SIG-M5 (cell line): ENCODE measurements at places on chromosomes 12 and 14.

DNA sequence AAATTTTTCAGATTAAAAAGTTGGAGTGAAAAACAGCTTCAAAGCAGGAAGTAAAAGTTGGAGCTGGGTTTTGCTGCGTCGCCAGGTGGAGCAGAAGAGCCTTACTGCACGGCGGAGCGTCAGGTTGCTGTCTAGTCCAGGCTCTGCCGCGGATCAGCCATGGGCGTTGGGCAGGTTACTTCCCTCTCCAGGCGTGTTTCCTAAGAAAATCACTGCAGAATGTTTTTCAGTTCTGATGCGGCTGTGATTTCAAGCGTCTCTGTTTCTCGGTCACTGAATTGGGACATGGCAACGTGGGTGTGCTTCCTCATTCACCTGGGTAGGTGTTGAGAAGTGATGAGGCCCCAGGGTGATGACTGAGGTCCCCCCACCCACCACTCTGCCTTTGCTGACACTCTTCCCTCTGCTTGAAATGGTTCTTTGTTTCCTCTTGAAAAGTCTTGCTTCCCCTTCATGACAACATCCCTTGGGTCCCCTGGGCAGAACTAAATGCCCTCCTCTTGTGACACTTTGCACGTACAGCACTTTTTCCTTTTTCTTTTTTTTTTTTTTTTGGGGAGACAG, 7.6 kb downstream of the EVL start:
- DNase-seq, result no peak

GRCh38 chr12:92595663-92596062, 107.1 kb upstream of the PLEKHG7 start:
- DNase-seq, result no peak

GRCh38 chr14:90520326-90520725, 123.5 kb downstream of the CALM1 start:
- DNase-seq, result no peak

DNA sequence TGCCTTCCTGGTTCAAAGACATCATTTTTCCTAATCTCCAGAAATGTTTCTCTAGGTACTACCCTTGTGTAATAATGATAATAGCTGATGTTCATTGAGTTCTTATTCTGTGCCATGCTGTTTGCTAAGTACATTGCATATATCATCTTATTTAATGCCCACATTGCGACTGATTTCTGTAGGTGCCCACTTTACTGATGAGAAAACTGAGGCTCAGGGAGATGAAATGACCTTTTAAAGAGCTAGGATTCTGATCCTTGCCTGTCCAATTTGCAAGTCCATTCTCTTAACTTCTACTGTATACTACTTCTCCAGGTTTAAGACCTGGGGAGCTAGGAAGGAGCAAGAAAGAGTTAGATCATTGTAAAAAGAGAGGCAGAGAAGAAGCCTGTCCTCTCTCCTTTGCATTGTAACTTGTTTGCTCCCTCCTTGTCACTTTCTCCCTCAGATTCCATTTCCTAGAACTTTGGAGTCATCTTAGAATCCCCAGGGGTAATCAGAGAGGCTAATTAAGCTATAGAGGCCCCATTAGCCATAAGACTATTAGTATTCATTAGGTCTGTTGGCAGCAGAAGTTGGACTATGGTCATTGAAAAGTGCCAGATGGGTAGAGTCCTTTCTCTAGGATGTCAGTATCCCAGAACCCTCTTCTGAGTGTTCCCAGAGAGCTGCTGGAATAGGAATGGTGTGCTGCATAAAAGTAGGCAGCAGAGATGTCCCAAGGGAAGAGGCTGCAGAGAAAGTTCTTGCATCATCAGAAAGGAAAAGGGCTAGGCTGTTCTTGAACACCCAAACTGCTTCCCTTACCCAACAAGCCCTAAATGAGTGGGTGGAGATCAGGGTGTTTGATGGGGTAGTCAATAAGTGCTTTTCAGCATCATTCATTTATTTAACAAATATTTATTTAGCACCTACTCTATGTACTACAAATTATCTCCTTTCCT, 3.1 kb downstream of the DGKA start:
- no peak for DNase-seq

DNA sequence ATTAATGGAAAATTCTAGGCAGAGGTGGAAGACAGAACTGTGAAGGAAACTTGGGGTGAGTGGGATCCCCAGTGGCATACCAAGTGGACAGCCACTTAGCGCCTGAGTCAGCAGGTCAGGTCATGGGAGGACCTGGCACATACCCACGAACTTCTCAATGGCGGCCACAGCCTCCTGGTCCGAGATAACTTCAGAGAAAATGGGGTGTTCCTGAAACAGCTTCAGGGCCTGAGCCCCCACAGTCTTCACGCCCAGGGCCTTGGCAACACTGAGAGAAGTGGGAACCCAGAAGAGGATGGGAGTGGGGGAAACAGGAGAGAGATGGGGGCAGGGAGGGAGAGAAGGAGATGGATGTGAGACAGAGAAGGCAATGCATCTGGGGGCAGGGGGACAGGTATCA, 9.9 kb downstream of the SDS start:
- DNase-seq, result no peak

GRCh38 chr14:27587103-27587502, 989.3 kb upstream of the NOVA1 start:
- DNase-seq, result no peak

DNA sequence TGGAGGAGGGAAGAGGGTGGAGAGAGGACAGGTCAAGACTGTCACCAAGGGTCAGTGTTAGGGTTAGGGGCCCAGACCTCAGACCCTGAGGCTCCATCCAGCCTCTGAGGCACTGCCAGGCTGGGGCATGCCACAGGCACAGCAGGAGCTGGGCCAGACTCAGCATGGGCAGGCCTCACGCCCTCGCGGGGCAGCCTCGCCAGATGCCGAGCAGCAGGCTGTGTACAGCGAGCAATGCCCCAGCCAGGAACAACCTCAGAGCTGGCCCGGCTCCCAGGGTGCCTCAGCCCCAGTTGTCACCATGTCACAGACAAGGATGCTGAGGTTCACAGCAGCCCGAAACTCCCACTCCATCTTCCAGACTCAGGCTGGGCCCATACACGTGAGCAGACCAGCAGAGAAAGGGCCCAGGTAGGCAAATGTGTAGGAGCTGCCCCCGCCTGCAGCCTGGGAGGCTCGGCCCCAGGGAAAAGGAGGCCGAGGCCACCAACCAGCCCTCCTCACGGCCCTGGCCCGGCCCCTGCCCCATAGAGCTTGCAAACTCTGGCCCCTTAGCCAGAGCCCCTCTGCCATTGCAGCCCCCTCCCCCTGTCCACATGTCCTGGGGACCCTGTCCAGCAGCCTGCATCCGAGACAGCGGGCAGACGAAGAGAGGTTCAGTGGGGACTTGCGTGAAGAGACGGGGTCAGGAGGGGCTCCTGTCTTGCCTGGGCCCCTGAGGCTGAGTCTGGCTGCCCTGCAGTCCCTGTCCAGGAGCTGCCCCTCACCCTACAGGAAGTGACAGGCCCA, 7.5 kb downstream of the C14orf180 start:
- no peak for DNase-seq

GRCh38 chr12:107449891-107450290, 235.7 kb upstream of the PWP1 start:
- no peak for DNase-seq

DNA sequence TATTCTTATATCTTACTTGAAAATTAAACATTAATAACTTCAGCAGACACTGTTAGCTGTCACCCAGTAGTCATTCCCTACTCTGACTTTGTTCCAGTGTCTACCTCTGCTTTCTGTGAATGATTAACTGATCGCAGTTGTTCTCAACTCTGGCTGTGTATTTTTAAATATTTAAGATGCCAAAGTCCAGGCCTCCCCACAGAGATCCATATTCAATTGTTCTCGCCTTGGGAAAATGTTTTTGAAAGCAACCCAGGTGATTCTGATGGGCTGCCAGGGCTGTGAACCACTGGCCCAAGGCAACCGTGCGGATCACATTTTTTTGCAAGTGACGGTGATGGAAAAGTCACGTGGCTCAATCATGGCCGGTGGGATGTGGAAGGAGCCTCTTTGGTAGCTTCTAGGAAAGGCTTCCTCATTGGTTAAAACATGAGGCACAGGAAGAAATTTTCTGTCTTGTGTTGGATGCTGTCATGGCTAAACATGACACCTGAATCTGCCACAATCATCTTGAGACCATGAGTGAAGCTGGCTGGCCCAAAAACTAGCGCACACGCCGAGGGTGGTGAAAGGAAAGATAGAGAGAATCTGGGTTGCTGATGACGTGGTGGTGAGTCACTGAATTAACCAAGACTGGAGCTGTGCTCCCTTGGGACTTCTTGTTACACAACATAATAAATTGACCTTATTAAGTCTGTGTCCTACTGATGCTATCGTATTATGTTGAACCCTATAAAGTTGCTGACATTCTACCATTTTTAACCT, 37.2 kb downstream of the RDH12 start:
- no peak for DNase-seq

DNA sequence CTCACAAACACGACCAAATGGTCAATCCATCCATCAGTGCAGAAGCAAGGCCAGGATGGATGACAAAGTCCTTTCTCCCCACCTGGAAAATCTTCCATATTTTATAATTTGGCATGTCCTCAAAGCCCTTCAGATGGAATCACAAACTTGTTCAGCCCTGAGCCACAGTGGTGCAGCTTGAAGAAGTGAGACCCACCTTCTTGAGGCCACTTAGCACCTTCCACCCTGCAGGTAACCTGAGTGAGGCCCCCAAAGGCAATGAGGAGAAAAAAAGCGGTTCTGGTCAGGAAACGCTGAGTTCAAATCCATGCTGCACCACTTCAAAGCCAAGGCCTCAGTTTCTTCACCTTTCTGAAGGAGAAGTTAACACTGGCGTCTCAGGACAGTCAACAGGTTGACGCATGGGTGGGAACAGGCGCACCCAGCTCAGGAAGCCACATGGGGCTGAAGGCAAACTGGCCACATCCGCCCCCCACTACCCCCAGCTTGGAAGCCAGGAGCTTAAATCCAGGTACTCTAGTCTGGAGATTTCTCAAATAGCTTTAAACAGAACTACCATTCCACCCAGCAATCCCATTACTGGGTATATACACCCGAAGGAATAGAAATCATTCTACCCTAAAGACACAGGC, 320.4 kb downstream of the BCL11B start:
- DNase-seq, result no peak

DNA sequence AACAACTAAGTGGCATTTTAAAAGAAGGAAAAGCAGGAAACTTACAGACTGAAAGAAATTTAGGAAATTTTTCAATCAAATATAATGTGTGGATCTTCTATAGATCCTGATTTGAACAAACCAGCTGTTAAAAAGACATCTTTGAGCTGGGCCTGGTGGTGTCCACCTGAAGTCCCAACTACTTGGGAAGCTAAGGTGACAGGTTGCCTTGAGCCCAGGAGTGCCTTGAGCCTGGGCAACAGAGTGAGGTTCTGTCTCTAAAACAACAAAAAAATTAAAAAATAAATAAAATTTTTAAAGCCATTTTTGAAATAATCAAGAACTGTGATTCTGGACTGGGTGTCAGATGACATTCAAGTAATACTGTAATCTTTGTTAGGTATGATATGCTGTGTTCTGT, 7.0 kb downstream of the CKAP4 start:
- DNase-seq, result no peak

- DNase-seq, result no peak
Measured at GRCh38 chr12:3523058-3523457, 32.1 kb downstream of the PRMT8 start.

GRCh38 chr14:103847451-103848174, at the start of gene PPP1R13B:
PPP1R13B (minus strand) TSS chr14:103847575; CDS start chr14:103847307, 268 bp downstream.
- no peak for DNase-seq

DNA sequence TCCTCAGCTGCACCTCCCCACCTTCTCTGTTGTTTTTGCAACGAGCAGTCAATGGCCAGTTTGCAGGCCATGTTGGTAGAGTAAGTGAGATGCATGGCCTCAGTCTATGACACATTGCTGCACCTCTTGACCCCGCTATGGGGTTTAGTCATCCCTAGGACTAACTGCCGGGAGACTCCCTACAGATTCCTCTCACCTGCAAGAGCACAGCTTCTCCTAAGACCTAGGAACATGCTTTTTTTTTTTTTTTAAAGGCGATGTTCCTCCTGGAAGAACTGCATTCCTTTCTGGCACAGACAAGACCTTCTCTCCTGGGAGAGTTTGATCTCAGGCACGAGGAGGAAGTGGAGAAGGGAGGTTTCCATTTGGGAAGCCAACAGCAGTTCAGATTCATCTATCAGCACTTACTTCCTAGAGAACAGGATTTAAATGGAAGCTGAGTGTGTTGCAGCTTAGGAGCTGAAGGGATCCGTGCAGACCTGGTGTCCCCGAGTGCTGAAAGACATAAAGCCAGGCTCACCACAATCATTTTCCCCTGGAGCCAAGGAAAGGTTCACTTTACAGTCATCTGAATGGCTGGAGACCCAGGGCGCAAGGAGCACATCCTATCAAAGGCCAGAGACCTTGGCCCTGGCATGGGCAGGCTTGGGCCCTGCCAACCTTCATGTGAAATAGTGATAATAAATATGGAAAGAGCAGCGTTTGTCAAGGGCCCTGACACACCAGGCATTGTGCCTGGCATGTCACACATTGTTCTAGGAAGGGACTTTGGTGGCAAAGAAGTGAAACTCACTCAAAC, 104.1 kb downstream of the LGMN start:
- DNase-seq, result no peak

DNA sequence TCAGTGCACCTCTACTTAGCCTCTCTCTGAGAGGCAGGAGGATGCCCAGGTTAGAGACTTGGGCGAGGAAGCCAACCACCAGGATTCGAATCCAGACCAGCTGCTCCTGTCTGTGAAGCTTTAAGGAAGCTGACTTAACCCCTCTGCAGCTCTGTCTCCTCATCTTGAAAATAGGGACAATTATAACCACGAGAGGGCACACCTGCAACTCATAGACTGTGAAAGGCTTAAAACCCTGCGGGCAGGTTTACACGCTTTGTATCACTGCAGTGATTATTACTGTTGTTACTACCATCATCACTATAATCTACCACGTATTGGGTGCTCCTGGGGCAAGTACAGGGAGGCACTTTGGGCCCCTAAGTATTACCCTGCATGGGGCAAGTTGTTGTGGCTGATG, 379.8 kb downstream of the VRK1 start:
- no peak for DNase-seq

- DNase-seq, result no peak
Measured at GRCh38 chr12:105331805-105332251, 1.3 kb downstream of the C12orf75 start.
